ENCODE measurements at places on chromosomes 6 and 20.

DNA sequence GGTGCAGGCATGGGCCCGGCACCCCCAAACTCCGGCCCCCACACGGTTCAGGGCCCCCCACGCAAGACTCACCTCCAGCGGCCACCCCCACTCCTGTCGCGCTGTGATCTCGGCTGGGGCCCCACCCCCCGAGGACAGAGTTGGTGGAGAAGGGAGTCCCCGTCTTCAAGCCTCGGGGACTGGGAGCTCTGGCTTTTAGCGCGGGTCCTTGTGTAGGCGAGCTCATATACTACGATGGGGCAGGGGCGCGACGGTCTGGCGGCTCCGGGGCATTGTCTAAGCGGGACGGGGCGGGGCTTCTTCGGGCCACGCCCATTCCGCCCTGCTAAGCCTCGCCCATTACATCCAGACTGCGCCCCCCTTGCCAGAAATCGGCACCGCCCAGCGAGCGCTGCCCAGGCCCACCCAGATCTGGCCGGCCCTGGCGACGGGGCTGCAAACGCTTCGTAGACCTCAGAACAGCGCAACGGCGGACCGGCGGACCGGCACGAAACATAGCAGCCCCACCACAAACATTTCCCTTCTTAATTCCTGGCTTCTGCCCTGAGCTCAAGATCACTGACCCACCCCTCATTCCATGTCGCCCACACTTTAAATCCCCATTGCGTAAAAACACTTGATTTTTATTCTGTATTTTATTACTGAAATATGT is 1.0 kb upstream of the DDAH2 start:
- peak overlapping the region; percentile 45 for H3K27ac ChIP-seq
- peak; percentile 42 for DNase-seq
- H3K27me3 ChIP-seq = no peaks in the 10 kb centered on the region
- peak overlapping the region; percentile 77 for H3K4me3 ChIP-seq
- H3K36me3 ChIP-seq = peaks cover 39% of the 10 kb centered on the region

- no peak overlapping the region for H3K4me3 ChIP-seq
- no peak overlapping the region for H3K27ac ChIP-seq
- no peaks in the 10 kb centered on the region for H3K36me3 ChIP-seq
- no peak for DNase-seq
Observed at GRCh38 chr6:39260953-39261352, 31.7 kb upstream of the KCNK5 start.

GRCh38 chr6:56556751-56557540 is 85.7 kb downstream of the DST start:
- no peaks in the 10 kb centered on the region for H3K36me3 ChIP-seq
- no peak overlapping the region for H3K27ac ChIP-seq
- DNase-seq = no peak
- H3K4me1 ChIP-seq = no peaks in the 10 kb centered on the region

DNA sequence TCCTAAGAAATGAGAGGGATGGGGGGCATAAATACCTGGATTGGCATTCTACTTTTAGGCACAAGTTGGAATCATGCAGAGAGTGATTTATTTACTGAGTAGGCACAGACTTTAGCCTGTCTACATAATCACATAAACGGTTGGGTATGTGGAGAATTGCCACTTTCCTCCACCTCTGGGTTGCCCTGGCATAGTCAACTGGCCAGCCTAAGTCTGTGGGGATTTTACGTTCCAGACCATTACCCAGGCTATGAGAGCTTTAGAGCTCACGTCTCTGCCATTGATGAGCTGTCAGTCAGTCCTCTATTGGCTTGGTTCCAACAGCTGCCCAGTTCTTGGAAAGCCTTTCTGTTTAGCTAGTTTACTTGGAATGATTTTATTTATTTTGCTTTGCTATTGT is 5.0 kb upstream of the BHLHE23 start:
- H3K36me3 ChIP-seq = no peaks in the 10 kb centered on the region
- DNase-seq = no peak

DNA sequence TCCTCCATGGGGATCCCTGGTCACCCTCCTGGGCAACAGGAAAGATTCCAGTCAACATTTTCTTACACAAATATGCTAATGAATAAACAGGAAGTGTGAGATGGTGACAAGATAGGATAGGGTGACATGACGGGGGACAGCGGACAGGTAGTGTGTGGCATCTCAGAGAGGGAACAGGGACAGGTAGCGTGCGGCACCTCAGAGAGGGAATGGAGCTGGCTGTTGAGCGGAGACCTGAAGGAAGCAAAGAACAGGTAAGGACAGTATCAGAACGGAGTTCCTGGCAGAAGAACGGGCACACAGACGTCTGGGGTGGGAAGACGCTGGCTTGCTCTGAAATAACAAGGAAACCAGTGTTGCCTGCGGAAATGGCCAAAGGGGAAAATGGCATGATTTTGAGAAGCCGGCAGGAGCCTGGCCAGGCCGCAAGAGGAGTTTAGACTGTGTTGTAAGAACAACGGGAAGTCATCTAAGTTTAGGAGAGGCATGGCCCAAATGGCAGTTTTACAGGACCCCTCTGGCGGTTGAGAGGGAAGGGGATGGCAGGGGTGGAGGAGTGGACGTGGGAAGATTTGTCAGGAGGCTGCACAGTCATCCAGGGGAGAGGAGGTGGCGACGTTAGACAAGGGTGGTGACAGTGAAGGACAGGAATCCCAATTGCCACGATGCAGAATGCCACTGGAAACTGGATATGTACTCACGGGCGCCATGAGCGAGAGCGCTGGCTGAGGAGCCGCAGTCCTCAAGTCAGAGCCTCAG is 111.6 kb downstream of the JPH2 start:
- DNase-seq = no peak
- no peak overlapping the region for H3K27ac ChIP-seq
- H3K4me1 ChIP-seq = peaks cover 58% of the 10 kb centered on the region

DNA sequence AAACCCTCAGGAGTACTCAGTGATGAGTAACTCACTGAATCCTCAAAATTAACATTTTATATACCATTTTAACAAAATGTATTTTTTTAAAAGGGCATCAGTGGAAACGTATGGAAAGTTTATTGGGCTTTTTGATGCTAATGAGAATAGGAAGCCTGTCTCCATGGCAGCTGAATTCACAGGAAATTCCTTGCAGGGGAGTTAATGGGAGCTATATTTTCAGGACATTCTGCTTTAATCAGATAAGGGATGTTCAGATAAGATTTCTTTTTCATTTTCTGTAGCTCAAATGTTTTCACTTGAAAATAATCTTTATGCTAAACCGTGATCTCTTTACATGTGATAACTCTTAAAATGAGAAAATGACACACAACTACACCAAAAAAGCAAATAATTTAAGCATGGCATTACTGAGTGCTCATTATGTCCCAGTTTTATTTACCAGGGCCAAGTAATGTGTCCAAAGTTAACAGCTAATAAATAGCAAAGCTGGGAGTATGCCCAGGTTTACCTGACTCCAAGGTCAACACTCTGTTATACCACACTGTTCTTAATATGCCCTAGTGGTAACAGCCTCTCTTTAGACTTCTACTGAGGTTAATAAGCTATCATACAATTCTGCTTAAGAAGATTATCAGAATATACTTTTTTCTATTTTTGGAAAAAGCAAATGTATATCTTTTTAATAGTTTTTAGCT is 348.1 kb downstream of the GRIK2 start:
- no peak overlapping the region for H3K4me3 ChIP-seq
- H3K27me3 ChIP-seq = no peaks in the 10 kb centered on the region
- H3K4me1 ChIP-seq = no peaks in the 10 kb centered on the region
- no peaks in the 10 kb centered on the region for H3K36me3 ChIP-seq

- H3K4me1 ChIP-seq = no peaks in the 10 kb centered on the region
- H3K36me3 ChIP-seq = no peaks in the 10 kb centered on the region
- no peak for DNase-seq
- H3K27me3 ChIP-seq = no peaks in the 10 kb centered on the region
- H3K4me3 ChIP-seq = no peak overlapping the region
- no peak overlapping the region for H3K27ac ChIP-seq
Observed at GRCh38 chr6:112443179-112444065, 96.3 kb downstream of the RFPL4B start.

DNA sequence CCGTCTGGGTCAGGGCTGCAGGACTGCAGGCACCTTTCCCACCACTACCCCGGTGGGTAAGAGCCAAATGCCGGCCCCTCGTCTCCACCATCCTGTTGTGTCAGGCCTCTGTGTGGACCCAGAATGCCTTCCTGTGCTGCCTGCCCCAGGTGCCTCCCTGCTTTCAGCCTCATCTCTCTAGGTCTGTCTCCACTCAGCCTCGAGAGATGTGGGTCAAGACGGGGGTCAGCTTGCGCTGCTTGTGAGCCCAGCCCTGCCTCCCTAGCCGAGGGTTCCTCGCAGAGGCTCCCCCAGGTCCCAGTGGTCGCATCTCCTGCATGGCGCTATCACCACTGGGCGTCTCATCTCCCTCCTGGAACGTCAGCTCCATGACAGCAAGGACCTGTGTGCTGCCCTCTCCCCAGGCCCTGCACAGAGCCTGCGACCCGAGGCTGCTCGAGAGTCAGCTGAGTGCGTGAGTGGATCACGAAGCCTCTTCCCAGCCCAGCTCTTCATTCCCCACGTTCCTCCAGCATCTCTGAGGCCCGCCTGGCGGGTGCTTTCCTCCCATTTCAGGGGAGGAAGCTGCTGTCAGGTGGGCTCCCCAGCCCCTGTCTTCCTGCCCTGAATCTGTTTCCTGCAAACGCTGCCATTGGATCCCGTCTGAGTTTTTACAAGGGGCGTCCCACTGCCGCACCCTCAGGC is 38.7 kb upstream of the ZBP1 start:
- H3K36me3 ChIP-seq = no peaks in the 10 kb centered on the region
- DNase-seq = peak; percentile 1
- H3K27ac ChIP-seq = no peak overlapping the region
- no peaks in the 10 kb centered on the region for H3K27me3 ChIP-seq
- H3K4me1 ChIP-seq = peaks cover 24% of the 10 kb centered on the region

DNA sequence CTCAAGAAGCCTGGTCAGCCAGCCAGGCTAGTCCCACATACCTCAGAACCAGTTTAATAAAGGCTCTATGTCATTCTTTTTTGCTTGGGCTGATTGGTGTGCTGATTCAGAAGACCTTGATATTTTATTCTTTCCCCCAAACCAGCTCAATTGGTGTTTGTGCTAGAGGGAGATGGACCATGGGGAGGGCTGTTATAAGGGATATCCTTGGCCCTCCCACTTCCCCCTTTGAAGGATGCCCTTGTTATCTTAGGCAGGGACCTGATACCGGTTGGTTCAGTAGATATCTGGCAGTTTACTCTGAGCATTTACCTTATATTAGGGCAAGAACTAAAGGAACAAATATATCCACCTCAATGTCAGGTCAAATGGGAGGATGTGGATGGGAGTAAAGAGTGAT is 207.4 kb downstream of the LRFN2 start:
- DNase-seq = no peak
- no peak overlapping the region for H3K27ac ChIP-seq
- H3K27me3 ChIP-seq = no peaks in the 10 kb centered on the region
- no peaks in the 10 kb centered on the region for H3K36me3 ChIP-seq
- no peaks in the 10 kb centered on the region for H3K4me1 ChIP-seq

DNA sequence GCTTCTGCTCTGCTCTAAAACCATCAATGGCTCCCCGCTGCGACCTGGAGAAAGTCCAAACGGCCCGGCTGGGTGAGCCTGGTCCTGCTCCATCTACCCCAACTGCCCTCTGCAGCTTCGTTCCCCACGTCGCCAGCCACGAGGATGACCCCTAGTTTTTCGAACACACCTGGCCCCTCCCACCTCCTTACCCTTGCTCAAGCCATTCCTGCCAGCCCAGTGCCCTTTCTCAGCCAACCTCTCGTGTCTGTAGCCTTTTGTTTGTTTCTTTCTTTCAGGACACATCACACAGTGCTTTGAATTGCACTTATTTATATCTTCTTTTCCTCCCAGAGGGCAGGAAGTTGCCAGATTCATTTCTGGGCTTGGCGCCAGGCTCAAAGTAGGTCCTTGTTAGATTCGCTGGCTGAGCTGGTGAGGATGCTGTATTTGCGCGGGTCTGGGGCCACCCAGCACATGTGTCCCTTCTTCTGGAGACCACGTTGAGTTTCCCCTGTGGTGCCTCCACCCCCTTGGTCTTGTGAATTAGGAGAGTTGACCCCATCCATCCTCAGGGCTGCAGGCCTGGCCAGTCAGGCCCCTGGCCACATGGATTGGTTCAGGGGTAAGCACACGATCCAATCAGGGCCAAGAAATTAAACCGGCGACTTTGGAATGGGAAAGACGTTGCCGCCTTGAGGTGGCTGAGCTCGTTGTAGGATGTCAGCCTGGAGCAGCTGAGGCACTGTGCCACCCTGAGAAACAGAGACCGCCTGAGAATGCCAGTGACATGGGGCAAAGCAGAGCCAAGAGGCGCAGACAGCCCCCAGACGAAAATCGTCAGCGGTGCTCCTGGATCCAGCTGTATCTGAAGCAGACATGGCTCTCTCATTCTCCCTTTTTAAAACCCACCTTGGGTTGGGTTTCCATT is 156.0 kb downstream of the CEBPB start:
- no peaks in the 10 kb centered on the region for H3K36me3 ChIP-seq
- H3K27me3 ChIP-seq = no peaks in the 10 kb centered on the region
- H3K27ac ChIP-seq = no peak overlapping the region
- H3K4me3 ChIP-seq = no peak overlapping the region

DNA sequence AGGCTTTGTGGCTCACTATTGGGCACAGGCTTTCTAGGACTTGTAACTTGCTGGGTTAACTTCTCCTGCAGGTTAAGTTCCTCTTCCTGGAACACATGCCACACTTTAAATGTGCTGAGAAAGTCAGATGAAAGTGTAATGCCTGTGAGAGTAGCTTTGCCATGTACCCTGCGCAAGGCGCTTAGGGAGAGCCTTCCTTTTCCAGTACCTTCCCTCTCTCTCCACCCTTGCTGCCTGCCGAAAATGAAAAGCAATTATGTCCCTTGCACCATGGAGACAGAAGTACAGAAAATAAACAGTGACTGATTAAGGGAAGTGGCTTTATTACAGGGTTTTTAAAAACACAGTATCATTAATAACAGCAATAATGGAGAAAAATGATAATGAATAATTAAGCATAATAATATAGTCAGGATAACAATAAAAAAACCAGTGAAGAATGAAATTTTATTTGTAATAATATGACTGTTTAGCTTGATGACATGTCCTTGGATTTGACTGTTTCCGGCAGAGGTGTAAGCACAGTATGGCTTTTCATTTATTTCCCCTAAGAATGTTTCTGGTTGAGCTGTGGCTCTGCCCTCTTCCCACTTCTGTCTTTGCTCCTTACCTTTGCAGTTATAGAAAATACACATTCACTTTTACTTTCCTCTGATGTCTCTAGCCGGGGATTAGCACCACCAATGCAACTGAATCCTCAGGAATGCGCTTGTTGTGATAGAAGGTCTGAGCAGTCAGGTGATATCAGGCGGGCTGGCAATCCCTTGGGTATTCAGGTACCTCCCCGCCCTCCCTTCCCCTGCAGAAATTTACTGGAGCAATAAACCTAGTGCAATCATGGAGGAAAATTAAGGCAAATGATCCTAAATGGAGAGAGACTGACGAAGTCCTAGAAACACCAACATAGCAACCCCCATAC is 472.3 kb upstream of the CITED2 start:
- H3K27me3 ChIP-seq = no peaks in the 10 kb centered on the region
- H3K36me3 ChIP-seq = no peaks in the 10 kb centered on the region
- no peaks in the 10 kb centered on the region for H3K4me1 ChIP-seq
- no peak for DNase-seq

Data from CD4-positive, alpha-beta T cell (primary cell).